ENCODE measurements at places on chromosomes 4 and X. TPM values are rescaled to one million over a fixed set of nuclear protein-coding genes. Genes with fewer than 3 reads are reported as not detected.

IGFBP7 gene
- total RNA-seq, result 487 TPM

CRMP1 gene
- total RNA-seq, result 1.3 TPM

SYTL4 gene
- 11.4 TPM for total RNA-seq

DAPP1 gene
- 25.3 TPM for total RNA-seq

FGFR3 gene
- 121 TPM for total RNA-seq

- no peak for DNase-seq
Measured at GRCh38 chrX:151713849-151714248, 2.0 kb upstream of the FATE1 start.
